H1 (cell line): ENCODE measurements at places on chromosomes 2 and 18. TPM values are rescaled to one million over a fixed set of nuclear protein-coding genes. Genes with fewer than 3 reads are reported as not detected.
A peak's percentile ranks its signal among the peaks of the same experiment; 100 is the strongest.

BBS5 gene
- 0.20 and 0.31 TPM in 2 replicates for total RNA-seq

DNA sequence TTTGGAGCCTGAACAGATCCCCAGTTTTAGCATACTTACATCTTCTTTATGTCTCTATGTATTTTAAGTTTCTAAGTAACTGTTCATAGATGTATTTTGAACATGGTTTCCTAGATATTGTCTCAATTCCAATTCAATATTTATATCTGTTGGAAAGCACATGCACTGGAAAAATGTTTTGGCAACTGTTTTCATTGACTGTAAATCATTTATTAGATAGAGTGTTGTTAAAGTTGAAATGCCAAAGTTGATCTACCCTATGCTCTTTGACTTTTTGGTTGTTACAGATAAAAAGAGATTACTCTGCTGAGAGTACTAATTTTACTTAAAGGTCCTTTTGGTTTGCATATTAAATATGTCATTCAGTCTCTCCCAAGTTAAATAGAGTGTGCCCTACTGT lies 345.0 kb upstream of the NRP2 start:
- no peaks in the 10 kb centered on the region; the same call in 1 of the 2 replicates for H3K36me3 ChIP-seq
- no peak for DNase-seq
- H3K27me3 ChIP-seq: no peaks in the 10 kb centered on the region
- H3K27ac ChIP-seq: no peak overlapping the region
- no peaks in the 10 kb centered on the region for H3K4me1 ChIP-seq
- no peak overlapping the region for H3K4me3 ChIP-seq

GRCh38 chr2:66432801-66433694 lies 1.9 kb upstream of the MEIS1 start:
- H3K4me1 ChIP-seq: peaks cover 6% of the 10 kb centered on the region
- H3K27ac ChIP-seq: no peak overlapping the region
- H3K36me3 ChIP-seq: no peaks in the 10 kb centered on the region
- no peak for DNase-seq
- H3K4me3 ChIP-seq: peak overlapping the region; percentile 42

DNA sequence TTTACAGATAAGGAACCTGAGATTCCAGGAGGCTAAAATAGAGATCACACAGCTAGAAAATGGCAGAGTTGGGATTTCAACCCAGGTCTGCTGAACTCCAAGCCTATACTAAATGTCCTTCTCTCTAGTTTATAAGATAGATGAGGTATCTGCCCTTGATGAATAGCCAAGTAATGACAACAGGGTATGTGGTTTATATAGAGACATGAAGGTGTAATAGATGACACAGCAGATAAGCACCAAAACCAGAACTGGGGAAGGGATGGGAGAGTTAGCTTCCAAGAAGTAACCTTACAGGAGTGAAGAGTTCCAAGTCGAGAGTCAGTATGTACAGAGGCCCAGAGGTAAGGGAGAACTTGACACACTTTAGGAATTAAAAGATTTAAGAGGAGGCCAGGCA lies 104.7 kb upstream of the UBXN4 start:
- H3K27ac ChIP-seq: no peak overlapping the region
- no peaks in the 10 kb centered on the region for H3K27me3 ChIP-seq
- DNase-seq: no peak
- peaks cover 3% of the 10 kb centered on the region; the same call in 1 of the 2 replicates for H3K36me3 ChIP-seq

DNA sequence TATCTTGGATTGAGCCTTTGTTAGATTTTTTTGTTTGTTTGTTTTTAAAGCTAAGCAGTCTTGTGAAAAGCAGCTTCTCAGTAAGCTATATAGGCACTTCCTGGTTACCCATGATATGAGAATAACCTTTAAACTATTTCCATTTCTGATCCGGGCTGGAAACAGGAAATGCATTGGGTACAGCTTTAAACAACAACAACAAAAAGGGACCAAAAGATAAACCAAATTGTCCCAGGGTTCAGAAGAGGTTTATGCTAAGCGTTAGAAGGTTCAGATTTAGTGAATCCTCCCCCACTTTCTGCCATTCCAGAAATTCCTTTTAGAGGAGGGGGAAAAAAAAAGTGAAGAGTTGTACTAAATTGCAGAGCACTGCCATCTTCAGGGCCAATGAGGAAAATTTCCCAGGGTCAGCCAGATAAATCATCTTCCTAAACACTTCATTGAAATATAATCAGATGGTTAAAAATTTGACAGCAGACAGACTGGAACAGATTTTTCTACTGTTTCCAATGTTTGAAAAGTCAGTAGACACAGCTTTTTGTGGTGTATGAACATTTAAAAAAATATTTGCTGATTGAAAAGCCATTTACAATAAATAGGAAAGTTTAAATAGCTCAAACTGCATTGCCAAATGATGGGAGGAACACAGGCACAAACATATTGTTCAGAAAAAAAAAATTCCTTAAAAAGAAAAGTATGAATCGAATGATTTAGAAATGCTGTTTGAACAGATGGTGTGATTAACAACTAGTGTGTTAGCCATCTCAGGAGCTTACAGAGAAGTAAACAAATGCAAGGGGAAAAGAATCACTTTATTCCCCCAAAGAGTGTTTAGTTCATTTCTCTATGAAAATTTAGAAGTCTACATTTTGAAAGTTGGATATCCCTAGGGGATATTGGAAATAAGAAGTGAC lies 189.9 kb upstream of the TANK start:
- H3K36me3 ChIP-seq: 0 out of 2 replicates have a peak, but pooled peaks cover 2% of the 10 kb centered on the region
- H3K4me1 ChIP-seq: no peaks in the 10 kb centered on the region
- H3K27ac ChIP-seq: peak overlapping the region; percentile 78

HOXD13 gene
- total RNA-seq: not detected in 2 replicates

KCNG2 gene
- total RNA-seq: 0.19 TPM in 1 of 2 replicates, not detected in the other

DNA sequence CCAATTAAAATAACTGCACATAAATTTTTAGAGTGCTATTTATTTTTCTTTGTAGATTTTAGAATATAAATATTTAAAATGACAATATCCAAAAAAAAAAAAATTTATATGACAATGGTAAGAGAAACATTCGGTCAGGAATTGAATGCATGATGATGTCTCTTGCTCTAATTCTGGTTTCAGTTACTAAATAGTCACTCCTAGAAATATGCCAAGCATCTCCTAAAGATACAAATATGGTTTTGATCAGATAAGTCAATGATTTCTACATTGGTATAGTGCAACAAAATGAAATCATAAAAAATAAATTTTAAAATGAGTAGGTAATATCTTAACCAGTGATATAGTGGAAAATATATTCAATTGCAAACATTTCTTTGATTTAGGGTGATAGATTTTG lies 95.9 kb upstream of the ACKR3 start:
- H3K4me1 ChIP-seq: peaks cover 8% of the 10 kb centered on the region; the same call in 1 of the 2 replicates
- no peak overlapping the region for H3K4me3 ChIP-seq
- H3K27me3 ChIP-seq: no peaks in the 10 kb centered on the region
- no peak overlapping the region for H3K27ac ChIP-seq

DNA sequence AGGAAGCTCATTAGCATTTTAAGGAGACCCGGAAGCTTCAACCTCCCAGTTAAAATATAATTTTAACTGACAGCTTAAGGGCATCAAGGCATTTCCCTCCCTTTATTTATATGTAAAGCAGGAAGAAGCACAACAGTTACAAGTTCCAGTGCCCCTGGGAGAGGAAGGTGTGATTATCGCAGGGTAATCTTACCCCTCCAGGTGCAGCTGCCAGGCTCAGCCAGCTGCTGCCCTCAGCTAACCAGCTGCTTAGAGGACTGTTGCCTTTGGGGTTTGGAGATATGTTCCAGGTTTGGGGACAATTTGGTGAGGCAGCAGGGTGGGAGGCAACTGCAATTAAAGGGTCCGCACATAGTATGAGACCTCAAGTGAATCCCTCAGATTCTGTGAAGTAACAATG lies 55.3 kb upstream of the SETBP1 start:
- H3K36me3 ChIP-seq: no peaks in the 10 kb centered on the region
- H3K4me1 ChIP-seq: peaks cover 3% of the 10 kb centered on the region
- H3K4me3 ChIP-seq: no peak overlapping the region
- no peak for DNase-seq

DNA sequence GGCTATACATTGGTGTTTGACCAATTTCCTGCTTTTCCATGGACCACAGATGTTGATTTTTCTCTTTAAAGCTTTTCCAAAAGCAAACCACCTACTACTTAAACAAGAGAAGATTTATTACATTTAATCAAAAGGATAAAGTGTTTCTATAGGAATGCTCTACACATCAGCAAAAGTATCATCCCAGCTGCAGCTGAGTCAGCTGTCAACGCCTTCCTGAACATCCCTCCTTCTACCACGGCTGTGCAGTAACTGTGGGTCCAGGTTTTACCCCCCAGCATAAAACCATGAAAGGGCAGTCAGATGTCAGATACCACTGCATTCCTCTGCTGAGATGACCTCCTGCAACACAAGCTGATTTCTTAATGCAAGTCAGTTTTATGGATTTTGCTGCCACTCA lies 524.5 kb upstream of the MEX3C start:
- DNase-seq: no peak
- no peak overlapping the region for H3K4me3 ChIP-seq
- no peaks in the 10 kb centered on the region for H3K27me3 ChIP-seq
- H3K27ac ChIP-seq: no peak overlapping the region
- H3K36me3 ChIP-seq: no peaks in the 10 kb centered on the region

- no peak overlapping the region for H3K4me3 ChIP-seq
- no peak overlapping the region for H3K27ac ChIP-seq
- no peaks in the 10 kb centered on the region; the same call in 1 of the 2 replicates for H3K27me3 ChIP-seq
- no peak for DNase-seq
- no peaks in the 10 kb centered on the region for H3K4me1 ChIP-seq
Measured at GRCh38 chr18:80252136-80252535, 4.8 kb upstream of the PARD6G start.

- DNase-seq: no peak
- H3K27ac ChIP-seq: no peak overlapping the region
- no peaks in the 10 kb centered on the region for H3K4me1 ChIP-seq
- H3K4me3 ChIP-seq: no peak overlapping the region
- no peaks in the 10 kb centered on the region for H3K27me3 ChIP-seq
Measured at GRCh38 chr2:227407591-227408151, 19.9 kb upstream of the SCYGR1 start.

- H3K27me3 ChIP-seq: no peaks in the 10 kb centered on the region
- H3K27ac ChIP-seq: no peak overlapping the region
- H3K36me3 ChIP-seq: no peaks in the 10 kb centered on the region
- DNase-seq: no peak
- H3K4me3 ChIP-seq: no peak overlapping the region
- no peaks in the 10 kb centered on the region for H3K4me1 ChIP-seq
Measured at GRCh38 chr2:100982431-100982861, 19.6 kb upstream of the RPL31 start.

DNA sequence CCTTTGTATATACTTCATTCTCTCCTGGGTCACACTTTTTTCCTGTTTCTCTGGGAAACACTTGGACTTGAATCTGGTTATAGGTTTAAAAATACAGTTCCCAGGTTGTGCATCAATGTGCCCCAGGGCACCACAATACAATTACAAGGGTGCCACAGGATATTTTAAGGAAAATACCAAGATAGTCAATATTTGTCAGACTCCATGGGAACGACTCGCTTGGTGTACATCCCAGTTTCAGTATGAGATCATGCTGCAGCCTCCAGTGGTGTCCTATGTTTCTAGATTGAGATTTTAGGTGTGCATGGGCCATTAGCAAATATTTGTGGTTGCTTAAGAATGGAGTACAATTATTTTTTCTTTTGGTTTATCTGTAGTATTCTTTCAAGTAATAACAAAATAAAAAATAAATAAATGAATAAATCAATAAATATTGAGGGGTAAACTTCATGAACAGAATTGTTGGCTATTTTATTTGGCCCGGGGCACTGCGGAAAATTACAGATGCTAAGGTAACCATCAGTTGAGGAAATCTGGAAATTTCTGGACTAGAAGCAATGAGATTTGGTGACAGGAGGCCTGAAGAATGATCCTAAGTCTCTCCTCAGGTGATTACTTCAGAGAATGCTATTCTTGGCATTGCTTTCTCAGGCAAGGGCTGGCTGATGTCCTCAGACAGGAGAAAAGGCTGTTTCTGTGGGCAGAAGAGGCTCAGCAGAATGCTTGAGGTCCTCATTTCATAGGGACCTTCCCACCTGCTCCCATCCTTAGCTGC lies 649.3 kb upstream of the SOX11 start:
- no peak overlapping the region for H3K4me3 ChIP-seq
- H3K4me1 ChIP-seq: no peaks in the 10 kb centered on the region
- no peak overlapping the region for H3K27ac ChIP-seq
- no peak for DNase-seq
- H3K36me3 ChIP-seq: no peaks in the 10 kb centered on the region
- H3K27me3 ChIP-seq: no peaks in the 10 kb centered on the region

- no peak for DNase-seq
- H3K27ac ChIP-seq: no peak overlapping the region
- no peaks in the 10 kb centered on the region for H3K36me3 ChIP-seq
- H3K4me3 ChIP-seq: no peak overlapping the region
- peaks cover 35% of the 10 kb centered on the region for H3K27me3 ChIP-seq
Measured at GRCh38 chr2:112136096-112136495, 2.1 kb upstream of the FBLN7 start.

- no peak for DNase-seq
- H3K27ac ChIP-seq: no peak overlapping the region
- H3K4me1 ChIP-seq: no peaks in the 10 kb centered on the region; the same call in 1 of the 2 replicates
Measured at GRCh38 chr2:235926229-235926628, 242.0 kb downstream of the GBX2 start.

GRCh38 chr2:216845426-216845825 lies 14.4 kb downstream of the TNP1 start:
- no peaks in the 10 kb centered on the region for H3K27me3 ChIP-seq
- H3K4me1 ChIP-seq: no peaks in the 10 kb centered on the region
- H3K27ac ChIP-seq: no peak overlapping the region
- H3K4me3 ChIP-seq: no peak overlapping the region
- DNase-seq: no peak

DNA sequence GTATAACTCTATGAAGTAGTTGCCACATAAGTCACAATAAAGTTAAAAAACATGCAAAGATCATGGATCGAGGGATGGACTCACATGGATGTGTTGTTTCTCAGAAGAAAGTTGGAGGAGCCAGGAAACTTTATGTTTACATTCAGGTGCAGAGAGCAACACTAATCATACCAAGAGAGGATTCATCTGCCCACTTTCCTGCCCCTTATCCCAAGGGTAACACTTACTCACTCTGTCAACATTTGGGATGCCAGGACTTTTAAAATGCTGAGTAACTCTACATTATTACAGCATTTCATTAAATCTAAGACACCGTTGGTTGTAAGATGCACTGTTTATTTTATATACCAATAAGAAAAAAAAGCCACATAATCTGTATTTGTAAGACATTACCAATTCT lies 170.4 kb downstream of the KCNE4 start:
- DNase-seq: no peak
- H3K27ac ChIP-seq: no peak overlapping the region

CNGA3 gene
- not detected in 2 replicates for total RNA-seq

GLI2 gene
- total RNA-seq: 46.9 and 49.8 TPM in 2 replicates

- H3K27me3 ChIP-seq: no peaks in the 10 kb centered on the region
- DNase-seq: no peak
- no peak overlapping the region for H3K4me3 ChIP-seq
- no peaks in the 10 kb centered on the region for H3K36me3 ChIP-seq
Measured at GRCh38 chr2:67982956-67983355, 79.8 kb downstream of the C1D start.
